ENCODE measurements at places on chromosomes 13 and 19.
A peak's percentile ranks its signal among the peaks of the same experiment; 100 is the strongest.

GRCh38 chr13:75132701-75133695 is 349.0 kb downstream of the TBC1D4 start:
- no peak for ATAC-seq

- ATAC-seq = no peak
Observed at GRCh38 chr19:39497701-39497995, 1.1 kb upstream of the DLL3 start.

GRCh38 chr19:19528721-19529490 is at the start of gene YJEFN3:
YJEFN3 (plus strand) TSS chr19:19528911; CDS start chr19:19528933, 22 bp downstream.
- ATAC-seq = peak; percentile 61

DNA sequence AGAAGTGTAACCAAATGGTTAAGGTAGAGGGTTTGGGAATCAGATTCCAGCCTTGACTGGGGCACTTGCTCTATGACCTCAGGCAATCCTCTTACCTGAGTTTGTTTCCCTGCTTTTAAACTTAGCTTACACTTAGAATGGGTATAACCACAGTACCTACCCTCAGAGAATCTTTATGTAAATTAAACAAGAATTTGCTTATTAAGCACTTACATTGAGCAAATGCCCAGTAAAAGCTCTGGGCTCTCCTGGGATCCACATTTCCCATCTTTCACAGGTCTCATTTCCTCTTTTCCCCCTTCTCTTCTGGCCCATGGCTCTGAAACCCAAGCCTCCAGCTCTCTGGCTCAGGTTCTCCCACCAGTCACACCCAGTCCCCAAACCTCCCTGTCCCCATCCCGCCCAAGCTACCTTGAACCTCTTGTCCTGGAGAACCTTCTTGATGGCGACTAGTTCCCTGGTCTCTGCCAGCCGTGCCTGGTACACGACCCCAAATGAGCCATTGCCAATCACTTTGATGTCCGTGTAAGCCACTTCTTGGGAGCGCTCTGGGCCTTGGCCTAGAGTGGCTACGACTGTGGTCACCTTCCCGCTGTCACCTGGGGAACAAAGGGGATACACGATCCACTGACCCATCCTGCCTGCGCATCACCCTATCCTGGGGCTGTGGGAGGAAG is 2.7 kb downstream of the GSK3A start:
- ATAC-seq = no peak

GRCh38 chr13:69565334-69565733 is 542.3 kb upstream of the ATXN8OS start:
- no peak for ATAC-seq

DNA sequence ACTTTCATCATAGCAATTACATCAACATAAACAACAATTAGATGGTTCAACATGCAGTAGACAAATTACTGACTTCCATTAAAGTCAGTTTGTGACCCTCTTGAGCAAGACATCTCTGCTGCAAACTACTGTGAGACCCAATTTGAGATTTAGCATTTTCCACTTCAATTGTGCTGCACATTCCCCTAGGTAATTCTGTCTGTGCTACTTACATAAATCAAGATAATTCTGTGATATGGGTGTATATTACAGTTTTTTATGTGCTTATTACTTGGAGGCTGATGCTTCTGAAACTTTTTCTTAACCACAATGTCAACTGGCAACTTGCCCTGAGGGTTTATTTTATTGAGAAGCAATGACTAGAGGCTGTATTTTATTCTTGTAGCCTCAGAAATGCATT is 1714.4 kb downstream of the OLFM4 start:
- ATAC-seq = no peak

GRCh38 chr13:40126306-40127085 is 471.0 kb downstream of the COG6 start:
- ATAC-seq = no peak

- no peak for ATAC-seq
Observed at GRCh38 chr19:55681131-55682092, 6.4 kb downstream of the EPN1 start.

DNA sequence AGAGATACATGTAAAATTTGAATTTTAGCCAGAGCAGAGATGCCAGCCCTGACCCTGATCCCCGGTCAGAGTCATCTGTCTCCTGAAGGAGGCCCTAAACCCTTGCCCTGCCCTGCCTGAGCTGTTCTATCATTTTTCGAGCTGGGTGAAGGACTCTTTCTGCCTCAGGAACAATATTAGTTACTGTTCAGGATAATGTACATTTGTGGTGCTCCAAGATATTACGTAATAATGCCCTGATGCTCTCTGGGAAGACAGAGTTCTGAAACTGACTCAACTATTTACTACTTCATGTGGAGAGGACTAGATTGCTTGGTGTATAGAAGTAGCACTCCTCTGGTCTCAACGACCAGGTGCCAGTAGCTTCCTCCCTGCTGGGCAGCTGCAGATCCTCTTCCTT is 37.9 kb upstream of the UBL3 start:
- peak; percentile 57 for ATAC-seq

DNA sequence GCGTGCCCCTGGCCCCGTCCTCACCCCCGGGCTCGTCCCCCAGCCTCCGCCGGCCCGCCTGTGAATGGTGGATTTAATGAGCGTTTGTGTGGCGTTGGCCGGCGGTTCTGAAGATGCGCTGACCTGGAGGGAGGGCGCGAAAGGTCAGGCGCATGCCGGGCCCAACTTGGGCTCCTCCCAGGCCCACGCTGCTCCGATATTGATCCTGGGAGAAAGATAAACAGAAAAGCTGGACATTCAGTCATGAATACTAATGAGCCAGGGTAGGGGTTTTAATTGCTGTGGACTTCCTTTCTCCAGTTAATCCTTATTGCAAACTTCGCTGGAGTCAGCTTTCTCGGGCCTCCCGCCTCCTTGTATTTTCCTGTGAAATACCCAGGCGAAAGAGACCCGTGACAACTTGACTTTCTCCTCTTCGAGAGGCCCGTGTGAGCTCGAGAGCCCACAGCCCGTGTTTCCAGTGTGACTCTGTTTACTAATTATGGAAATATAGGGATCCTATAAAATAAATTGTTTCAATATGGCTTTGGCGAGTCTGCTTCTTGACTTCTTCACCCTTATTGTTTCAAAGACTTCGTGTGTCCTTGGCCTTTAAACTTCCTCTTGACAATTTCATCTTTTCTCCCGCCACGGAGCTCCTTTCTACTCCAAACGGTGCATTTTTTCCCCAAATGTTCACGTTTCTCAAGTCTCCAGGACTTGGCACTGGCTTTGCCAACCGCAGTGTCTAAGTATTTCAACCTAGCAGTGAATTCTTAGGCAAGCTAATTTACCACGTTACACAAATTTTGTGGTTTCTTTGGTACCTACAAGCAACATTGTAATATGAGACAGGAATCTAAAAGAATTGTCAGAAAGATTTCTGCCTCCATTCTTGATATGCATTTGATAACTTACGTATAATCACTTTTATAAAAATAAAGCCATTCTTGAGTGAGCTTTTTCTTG is 10.5 kb downstream of the ZIC2 start:
- ATAC-seq = no peak

GRCh38 chr19:41774515-41774980 is 19.2 kb downstream of the CEACAM6 start:
- ATAC-seq = no peak

- no peak for ATAC-seq
Observed at GRCh38 chr19:34666200-34666957, 10.6 kb downstream of the SCGB2B2 start.

DNA sequence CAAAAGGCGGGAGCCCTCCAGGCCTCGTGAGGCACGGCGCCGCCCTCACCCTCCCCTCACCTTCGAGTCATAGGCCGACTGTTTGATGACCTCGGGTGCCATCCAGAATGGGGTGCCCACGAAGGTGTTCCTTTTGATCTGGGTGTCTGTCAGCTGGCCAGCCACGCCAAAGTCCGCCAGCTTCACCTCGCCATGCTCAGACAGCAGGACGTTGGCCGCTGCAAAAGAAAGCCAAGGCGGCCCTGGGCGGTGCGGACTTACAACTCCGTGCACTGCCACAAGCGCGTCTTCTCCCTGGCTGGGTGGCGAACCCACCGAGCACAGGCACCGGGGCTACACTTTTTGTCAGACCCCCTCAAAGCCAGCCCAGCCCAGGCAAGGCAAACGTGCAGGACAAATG is 102.1 kb downstream of the STK24 start:
- ATAC-seq = no peak

DNA sequence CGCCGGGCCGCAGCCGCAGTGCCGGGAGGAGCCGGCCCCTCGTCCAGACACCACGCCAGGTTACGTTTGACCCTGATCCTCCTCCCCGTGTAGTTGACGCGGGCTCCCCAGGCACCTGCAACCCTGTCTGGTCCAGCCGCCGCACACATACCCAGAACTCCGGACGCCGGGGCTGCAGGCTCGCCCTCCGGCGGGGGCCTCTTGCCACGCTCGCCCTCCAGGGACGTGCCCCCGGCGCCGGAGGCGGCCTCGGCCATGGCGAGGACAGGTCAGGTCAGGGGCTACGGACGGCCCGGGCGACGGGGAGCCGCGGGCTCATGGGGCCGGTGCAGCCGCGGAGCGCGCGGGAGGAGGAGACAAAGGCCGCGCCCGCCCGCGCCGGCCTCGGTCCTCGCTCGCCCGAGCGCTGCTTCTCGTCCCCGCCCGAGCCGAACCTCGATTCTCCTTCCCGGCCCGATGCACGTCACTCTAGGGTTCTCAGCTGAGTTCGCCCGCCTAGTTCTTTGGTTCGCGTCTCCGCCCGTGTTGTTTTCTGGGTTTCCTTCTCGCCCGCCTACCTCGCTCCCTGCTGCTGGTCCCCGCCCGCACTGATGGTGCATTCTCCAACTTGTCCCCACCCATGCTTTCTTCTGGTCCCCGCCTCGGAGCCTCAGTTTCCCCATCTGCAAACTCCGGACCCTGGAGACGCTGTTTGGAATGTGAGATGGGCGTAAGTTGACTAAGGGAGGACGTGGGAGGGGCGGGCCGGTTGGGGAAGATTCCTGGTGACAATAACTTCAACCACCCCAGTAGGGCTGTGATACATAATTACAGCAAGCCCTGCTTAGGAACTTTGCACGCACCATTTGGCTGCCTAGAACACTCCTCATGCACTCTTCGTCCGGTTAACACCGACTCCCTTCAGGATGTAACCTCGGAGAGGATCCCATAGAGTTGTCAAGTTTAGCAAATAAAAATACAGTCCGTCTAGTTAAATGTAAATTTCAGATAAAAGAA is at the start of gene ANO8:
ANO8 (minus strand) TSS at position 442 of the 996 bp plus-strand sequence; CDS start at position 257, 185 bp downstream.
- peak; percentile 84 for ATAC-seq

DNA sequence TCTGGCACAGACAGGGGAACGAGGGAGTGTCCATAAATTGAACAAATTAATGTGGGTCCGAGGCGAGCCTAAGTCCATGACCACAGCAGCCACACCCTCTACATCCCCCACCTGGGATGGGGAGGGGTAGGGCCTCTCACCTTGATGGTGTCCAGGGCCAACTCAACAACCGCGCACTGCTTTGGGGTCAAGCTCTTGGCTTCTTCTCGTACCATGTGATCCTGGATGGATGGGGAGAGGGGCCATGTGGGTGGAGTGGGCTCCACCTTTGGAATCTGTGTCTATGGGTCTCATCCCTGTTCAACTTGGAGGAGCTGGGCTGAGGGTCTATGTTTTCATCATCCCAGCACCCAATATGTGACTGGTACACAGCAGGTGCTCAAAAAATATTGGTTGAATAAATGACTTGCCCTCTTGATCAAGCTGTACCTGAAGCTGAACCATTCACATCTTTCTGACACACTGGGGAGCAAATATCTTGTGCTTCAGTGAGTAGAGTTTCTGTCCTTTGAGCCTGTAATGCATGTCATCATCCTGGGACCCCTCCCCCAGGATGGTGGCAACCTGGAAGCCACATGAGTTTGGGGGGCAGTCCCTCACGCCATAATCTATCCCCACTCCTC is 62.9 kb downstream of the COLGALT1 start:
- ATAC-seq = no peak

DNA sequence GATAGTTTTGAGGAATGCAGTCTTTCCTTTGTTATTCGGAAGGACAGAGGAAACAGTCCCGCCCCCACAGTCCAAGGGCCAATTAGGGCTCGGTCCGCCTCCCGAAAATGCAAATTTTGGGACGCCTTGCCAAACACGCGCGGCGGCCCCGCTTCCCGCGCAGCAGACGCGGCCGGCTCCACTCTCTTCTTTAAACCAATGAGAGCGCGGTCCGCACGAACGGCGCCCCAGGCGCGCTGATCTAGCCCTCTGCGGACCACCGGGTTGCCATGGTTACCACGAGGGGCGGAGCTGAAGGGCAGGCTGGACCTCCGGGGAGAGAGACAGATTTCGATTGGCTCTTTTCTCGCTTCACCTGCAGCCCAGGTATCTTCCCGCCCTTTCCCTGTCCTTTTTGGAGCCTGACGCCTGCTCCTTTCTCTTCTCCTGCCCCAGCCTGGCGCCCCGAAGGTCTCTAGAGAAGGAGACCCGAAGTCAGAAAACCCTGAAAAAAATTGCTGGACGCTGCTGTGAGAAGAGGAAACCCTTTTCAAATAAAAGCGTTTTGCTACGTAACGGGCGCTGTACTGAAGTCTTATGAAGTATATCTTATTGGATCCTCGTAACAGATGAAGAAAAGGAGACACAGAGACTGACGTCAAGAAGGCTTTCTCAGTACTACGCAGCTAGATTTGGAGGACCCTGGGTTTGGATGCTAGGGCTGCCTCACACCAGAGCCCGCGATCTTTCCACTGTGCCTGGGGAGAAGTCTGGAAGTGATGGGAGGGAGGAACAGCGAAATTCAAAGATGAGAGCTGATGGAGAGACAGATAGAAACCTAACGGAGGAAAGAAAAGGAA is 2.0 kb downstream of the PTH2 start:
- ATAC-seq = no peak

- no peak for ATAC-seq
Observed at GRCh38 chr19:19064098-19064722, 416 bp downstream of the SLC25A42 start.

DNA sequence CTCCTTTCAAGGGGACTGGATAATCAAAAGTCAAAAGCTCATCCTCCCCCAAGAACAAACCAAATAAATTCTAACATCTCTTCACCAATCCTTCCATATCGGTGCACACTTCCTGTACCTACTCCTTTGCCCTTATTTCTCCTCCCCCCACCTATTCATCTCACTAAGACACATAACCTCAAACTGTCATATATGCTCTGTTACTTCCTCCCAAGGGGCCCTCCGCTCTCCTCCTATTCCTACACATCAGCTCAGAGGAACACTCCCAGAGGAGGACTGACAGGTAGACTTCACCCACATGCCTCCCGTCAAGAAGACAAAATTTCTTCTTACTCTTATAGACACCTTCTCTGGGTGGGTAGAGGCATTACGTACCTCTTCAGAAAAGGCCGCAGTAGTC is 48.1 kb downstream of the ZNF93 start:
- ATAC-seq = no peak

DNA sequence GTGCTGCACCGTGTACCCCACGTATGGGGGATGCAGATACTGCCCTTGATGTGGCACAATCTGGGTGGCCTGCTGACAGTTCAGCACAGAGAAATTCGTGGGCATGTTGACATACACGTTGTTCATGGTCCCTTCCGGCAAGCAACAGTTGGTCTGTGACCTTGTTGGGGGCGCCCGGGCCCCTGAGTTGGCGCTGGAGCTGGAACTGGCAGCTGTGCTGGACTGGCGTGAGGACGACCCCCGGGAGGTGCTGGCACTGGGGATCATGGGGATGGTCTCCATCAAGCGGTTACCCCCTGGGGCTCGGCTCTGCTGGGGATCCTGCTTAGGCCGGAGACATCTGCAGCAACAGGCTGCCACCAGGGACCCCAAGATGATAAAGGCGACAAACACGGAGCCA is 5.2 kb downstream of the SHISA2 start:
- ATAC-seq = no peak

GRCh38 chr13:49388091-49388635 is 55.7 kb downstream of the CAB39L start:
- no peak for ATAC-seq

GRCh38 chr13:37751025-37751424 is 118.5 kb downstream of the TRPC4 start:
- ATAC-seq = no peak

GRCh38 chr19:47832723-47833122 is 11.0 kb downstream of the CRX start:
- ATAC-seq = no peak

Measured in gastroesophageal sphincter (tissue), 4 donors.